ENCODE measurements at places on chromosomes 2 and 18. TPM values are rescaled to one million over a fixed set of nuclear protein-coding genes. Genes with fewer than 3 reads are reported as not detected.

The ADI1 gene
- polyA plus RNA-seq = 21.3 TPM

The UGT1A4 gene
- not detected for polyA plus RNA-seq

The LYG2 gene
- polyA plus RNA-seq = 0.18 TPM

The RESP18 gene
- not detected for polyA plus RNA-seq

The TEX44 gene
- not detected for polyA plus RNA-seq

The SLC11A1 gene
- polyA plus RNA-seq = 2.3 TPM

Measured in HepG2 (cell line).